Frontal cortex (tissue), 4 donors: ENCODE measurements at places on chromosomes 4 and X.

GRCh38 chrX:9942086-9942485, 25.1 kb upstream of the CLDN34 start:
- DNase-seq = no peak

GRCh38 chr4:62006108-62006507, 806.0 kb downstream of the ADGRL3 start:
- no peak for DNase-seq

- DNase-seq = no peak
Observed at GRCh38 chrX:53266914-53267313, 14.5 kb downstream of the IQSEC2 start.

DNA sequence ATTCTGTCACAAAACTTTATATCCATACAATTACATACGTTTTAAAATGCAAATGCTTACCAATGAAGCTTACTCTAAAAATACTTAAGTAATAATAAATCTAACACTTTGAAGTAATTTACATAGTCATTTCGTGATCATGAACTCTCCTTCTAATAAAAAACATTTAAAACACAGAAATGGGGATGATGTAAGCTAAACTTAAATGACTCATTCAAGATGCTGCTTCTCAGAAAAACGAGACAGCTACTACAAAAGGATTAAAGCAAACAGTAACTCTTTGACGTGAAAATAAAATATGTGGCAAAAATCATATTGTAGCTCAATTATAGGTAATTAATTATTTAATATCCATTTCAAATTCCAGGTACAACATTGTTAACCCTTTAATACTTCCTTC, 148.7 kb downstream of the FGF16 start:
- no peak for DNase-seq

DNA sequence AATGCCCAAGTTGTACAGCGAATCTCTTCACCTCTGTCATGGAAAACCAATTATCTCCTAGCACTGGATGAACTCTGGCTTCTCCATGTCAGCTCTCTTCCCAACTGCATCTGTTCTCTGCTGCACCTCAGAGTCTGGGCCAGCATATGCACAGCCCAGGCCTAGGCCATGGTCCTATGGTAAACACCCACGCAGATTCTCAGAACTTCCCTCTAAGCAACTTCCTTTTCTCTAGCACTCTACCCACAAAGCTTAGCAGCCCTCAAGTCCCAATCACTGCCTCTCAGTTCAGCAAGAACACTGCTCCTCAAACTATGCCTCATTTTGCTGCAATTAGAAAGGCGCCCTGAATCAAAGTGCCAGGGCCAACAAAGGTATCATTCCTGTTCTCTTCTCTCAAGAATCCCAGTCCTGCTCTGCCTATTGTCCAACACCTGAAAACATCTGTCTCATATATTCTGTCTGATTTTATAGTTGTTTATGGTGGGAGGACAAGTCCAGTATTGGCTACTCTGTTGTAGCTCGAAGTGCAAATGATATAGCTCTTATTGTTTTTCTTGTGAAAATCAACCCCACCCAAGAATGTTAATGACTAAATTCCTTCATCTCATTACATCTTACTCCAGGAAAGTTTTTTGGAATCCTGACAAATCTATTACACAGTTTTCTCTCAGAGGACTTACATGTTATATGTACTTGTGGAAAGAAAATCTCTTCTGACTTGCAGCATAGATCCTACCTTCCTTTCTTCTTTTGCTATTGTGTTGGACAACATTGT, 85.4 kb downstream of the DCHS2 start:
- no peak for DNase-seq

DNA sequence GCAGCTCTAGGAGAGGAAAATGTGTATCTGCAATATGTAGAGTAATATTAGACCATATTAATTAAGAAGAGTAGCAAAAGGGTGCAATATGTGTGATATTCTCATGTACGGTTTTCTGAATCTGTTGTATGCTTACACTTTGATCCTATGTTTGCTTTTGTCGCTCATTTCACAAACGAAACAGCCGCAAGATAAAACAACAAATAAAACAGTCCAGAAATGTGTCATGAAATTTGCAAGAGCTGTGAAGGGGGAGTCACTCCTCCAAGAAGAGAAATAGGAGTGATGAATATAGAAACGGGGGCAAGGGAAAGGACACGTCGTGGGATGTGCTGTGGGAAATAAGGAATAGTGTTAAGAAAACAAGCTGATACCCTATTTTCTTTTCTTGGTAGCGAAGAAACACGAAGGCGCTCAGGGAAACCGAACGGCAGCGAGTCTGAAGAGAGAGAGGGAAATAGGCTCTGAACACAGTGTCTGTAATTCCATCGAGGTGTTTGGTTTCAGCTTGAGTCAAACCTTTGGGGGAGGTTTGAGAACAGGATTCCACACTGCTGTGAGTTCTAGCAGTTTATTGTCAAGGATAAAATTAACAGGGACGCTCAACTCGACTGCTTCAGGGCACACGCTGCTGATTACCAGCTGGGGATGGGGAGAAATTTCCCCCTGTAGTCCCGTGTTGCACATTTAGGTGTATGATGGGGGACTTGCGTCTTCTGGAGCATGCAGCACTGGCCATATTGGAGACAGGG, 595.6 kb upstream of the TENM3 start:
- no peak for DNase-seq

- DNase-seq = no peak
Observed at GRCh38 chr4:110224142-110224541, 25.7 kb upstream of the ELOVL6 start.

DNA sequence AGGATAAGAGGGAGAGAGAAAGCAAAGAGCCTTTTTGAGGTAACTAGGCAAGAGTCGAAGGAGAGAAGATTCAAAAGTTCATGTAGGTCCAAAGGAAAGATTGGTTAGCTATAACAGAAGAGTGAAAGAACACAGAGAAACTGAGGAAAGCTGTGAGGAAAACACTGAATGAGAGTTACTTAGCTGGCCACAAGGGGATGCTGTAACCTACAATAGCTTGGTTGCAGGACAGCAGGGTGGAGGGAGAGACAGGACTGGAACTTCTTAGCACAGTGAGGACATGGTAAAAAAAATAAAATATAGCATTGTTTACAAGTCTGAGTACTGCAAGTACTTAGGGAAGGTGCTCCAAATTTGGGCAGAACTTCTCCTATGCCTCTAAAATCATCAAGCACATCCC, 48.3 kb downstream of the RAI2 start:
- no peak for DNase-seq

- DNase-seq = peak; percentile 71
Observed at GRCh38 chr4:184472614-184473498, 1.5 kb downstream of the IRF2 start.

DNA sequence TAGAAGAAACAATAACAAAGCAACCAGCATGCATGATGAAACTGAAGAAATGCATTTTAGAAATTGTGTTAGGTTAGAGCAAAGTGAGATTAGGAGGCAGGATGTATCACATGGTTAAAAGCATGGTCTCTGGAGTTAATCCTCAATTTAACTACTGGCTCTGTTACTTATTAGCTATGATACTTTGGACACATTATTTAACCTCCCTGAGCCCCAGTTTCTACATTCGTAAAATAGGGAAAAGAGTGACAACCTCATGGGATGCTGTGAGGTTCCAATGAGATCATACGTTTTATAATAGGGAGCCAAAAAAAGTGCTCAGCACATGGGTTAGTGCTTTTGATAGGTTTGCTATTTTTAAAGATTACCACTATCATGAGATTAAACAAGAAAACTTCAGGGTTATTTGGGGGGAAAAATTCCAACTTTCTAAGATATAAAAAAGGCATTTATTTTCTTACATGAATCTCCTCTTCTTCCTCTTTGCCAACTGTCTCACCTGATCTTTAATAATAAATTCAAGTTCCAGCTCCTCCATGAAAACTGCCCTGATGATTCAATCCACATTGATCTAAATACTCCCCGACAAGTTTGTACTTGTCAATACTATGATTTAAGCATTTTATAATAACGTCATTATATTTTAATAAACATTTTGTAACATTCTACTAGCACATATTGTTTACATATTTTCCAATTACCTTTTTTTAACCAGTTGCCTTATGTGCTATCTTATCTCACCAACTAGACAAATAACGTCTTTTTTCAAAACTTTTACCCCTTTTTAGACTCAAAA, 4.6 kb downstream of the SEC31A start:
- no peak for DNase-seq

- DNase-seq = no peak
Observed at GRCh38 chrX:123906557-123907316, 46.9 kb downstream of the XIAP start.

GRCh38 chrX:11397680-11398079, 104.5 kb downstream of the AMELX start:
- DNase-seq = no peak

GRCh38 chrX:133364865-133365264, 50.4 kb downstream of the GPC4 start:
- DNase-seq = no peak

- DNase-seq = no peak
Observed at GRCh38 chrX:46904626-46905025, 7.6 kb upstream of the JADE3 start.

DNA sequence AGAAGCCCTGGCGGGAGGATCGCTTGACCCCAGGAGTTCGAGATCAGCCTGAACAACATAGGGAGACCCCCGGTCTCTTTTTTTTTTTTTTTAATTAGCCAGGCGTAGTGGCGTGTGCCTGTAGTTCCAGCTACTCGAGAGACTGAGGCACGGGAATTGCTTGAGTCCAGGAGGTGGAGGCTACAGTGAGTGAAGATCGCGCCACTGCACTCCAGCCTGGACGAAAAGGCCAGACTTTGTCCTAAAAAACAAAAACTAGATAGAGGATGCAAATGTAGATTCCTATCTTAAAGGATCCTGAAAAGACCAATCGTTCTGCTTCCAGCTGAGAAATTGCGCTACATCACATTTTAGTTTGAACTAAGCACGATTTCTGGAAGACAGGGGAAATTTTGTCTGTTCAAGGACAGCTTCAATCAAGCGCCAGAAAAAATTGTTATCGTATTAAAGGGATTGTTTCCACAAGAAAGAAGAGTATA, 627 bp upstream of the HSD17B11 start:
- peak; percentile 28 for DNase-seq

GRCh38 chr4:150479657-150480056, 102.3 kb upstream of the MAB21L2 start:
- no peak for DNase-seq

GRCh38 chr4:113050371-113050755, 910 bp downstream of the ANK2 start:
- no peak for DNase-seq

- no peak for DNase-seq
Observed at GRCh38 chrX:81286608-81287007, 84.7 kb downstream of the SH3BGRL start.

GRCh38 chrX:83508526-83509253, 600 bp downstream of the POU3F4 start:
- no peak for DNase-seq

GRCh38 chr4:146134761-146135445, 40.6 kb upstream of the LSM6 start:
- no peak for DNase-seq

- no peak for DNase-seq
Observed at GRCh38 chr4:109910256-109910655, 2.4 kb upstream of the EGF start.

- no peak for DNase-seq
Observed at GRCh38 chr4:1646690-1647089, 37.4 kb downstream of the FAM53A start.

GRCh38 chrX:21383546-21383945, 9.3 kb downstream of the CNKSR2 start:
- DNase-seq = no peak

- no peak for DNase-seq
Observed at GRCh38 chr4:83561381-83561780, 25.5 kb downstream of the GPAT3 start.

DNA sequence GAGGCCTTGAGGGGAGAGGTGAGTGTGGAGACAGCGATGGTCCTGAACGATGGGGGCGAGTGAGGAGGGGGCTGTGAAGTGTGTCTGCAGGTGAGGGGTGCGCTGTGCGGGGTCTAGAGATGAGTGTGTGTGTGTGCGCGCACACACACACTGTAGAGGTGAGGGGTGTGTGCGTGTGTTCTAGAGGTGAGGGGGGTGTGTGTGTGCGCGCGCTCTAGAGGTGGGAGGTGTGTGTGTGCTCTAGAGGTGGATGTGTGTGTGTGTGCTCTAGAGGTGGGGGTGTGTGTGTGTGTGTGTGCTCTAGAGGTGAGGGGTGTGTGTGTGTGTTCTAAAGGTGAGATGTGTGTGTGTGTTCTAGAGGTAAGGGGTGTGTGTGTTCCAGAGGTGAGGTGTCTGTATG, 574 bp downstream of the BST1 start:
- no peak for DNase-seq

DNA sequence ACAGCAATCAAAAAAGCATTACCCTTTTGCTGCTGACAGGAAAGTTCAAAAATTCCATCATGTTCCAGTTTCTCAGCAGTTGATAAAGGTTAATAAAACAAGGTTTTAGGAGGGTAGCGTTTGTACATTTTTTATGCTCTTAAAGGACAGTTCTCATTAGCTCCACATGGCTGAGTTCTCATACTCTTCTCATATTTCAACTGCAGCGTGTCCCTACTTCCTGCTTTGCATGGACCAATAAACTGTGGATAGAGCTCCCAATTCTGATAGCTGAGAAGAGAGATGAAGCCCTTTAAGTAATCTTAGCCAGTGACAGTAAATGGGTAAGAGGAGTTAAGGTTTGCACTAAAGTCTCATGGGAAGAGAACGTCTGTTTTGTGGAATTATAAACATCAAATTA, 53.5 kb downstream of the SPANXA2 start:
- DNase-seq = no peak

- no peak for DNase-seq
Observed at GRCh38 chr4:40507977-40508376, 121.7 kb downstream of the RBM47 start.

DNA sequence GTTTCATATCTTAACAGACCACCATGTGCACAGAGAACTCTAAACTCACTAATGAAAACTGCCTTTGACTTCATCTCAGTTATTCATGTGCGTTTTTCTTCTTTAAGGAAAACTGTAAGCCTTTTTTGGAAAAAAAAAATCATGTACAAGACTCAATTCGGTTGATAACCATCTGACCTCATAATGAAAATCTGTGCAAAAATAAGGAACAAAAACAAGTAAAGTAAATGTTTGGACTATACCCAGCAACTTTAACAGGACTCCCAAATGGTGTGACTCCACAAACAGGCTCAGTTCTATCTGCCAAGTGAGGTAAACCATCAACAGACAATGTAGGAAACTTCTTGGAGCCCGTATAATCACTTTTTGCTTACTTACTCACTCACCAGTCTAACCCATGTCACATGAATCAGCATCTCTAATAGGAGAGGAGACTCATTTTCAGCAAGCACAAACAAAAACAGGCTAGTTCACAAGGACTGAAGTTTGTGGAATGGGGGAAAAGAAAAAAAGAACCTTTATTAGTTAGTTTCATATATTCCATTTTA, 9.3 kb downstream of the APOO start:
- no peak for DNase-seq

GRCh38 chr4:175678451-175678850, 133.6 kb downstream of the GPM6A start:
- no peak for DNase-seq
